Hematopoietic multipotent progenitor cell treated with erythropoietin and hydrocortisone succinate and interleukin-3 and kit ligand, for 6 days (in vitro differentiated cells): ENCODE measurements at places on chromosomes 11 and 22.
A peak's percentile ranks its signal among the peaks of the same experiment; 100 is the strongest.

DNA sequence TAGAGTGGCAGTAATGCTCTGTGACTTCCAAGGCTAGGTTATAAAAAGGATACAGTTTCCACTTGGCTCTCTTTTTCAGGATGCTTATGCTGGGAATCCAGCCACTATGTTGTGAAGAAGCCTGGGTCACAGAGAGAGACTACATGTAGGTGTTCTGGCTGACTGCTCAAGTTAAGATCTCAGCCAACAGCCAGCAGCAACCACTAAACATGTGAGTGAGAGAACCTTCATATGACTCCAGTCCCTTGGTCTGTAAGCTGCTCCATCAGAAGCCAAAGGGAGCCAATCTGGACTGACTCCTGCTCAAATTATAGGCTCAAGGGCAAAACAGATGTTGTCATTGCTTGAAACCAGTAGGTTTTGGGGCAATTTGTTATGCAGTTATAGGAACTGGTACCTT is 162.7 kb downstream of the MAML2 start:
- no peak for DNase-seq

DNA sequence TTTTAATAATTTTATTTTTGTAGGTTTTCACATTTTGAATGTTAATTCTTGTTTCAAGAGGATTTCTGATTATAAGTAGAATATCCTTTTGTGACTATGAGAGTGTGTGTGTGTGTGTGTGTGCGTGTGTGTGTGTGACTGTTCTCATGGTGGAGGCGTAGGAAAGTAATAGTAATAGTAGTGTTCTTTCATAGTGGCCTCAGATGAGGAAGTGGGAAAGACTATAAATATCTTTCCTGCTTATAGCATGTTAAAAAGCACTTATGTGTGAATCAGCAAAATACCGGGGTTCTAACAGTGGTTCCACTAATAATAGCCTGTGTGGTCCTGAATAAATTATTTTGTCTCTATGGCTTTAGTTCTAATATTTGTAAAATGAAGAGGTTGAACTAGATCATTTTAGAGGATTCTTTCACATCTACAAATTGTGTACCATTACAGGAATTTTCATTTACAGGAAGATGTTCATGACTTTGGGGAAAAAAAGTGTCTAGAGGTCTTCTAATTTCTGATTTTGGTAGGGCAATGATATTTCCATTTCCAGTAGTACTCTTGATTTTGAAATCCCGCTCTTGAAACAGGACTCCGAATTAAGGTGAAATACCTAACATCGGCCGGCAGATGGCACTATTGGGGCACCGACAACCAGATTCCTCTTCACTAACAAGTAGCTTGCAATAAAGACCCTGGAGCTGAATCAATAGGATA is 29.9 kb upstream of the OR10G7 start:
- DNase-seq = peak; percentile 81

GRCh38 chr11:64259533-64260067 is 8.3 kb downstream of the PLCB3 start:
- no peak for DNase-seq

GRCh38 chr22:35409783-35410662 is 10.1 kb downstream of the MCM5 start:
- peak; percentile 66 for DNase-seq

DNA sequence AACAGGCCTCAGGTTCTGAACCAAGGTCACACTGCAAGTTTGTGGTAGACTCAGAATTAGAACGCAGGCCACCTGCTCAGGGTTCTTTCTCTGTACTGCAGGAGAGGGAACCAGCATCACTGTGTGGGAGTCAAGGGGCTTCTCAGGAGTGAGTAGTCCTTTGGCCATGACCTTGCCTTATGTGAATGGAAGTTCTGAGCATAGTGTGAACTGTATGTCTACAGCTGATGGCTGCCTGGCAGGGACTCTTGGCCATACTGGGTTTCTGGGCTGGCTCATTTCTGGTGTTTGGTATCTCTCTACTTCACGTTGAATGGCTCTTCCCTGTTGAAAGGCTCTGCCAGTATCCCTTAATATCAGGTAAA is 40.1 kb upstream of the TUB start:
- DNase-seq = no peak

DNA sequence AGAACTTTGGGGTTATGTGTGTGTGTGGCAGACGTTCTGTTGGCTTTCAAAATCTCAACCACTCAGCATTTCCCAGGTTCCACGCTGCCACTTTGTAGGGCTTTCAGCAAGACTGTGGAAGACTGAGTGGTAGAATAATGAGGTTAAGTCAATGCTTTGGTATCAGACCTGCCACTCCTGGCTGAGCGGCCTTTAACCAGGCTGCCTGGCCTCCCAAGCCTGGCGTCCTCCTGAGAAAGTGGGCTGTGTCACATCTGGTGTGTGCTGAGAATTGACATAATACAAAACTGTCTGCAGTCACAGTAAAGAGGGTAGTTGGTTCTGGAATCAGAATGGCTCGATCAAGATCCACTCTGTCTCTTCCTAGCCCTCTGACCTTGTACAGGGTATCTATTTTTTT is 126.5 kb downstream of the DBX1 start:
- no peak for DNase-seq

DNA sequence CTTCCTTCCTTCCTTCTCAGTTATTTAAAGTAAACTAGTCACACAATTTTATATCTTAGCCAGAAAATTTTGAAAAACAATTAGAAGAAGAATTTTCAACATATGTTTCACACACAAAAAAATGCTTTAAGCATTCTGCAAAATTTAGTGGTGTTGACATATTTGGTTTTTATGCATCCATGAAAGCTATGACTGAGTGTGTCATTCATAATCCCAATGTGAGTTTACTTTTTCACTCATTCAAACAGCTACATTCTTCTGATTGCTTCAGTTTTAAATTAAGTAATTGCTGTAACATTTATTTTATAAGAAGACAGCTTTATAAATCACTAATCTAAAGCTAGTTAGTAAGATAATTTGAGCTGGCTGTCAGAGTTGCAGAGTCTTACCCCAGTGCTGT is 453.5 kb downstream of the LRRC4C start:
- DNase-seq = no peak

DNA sequence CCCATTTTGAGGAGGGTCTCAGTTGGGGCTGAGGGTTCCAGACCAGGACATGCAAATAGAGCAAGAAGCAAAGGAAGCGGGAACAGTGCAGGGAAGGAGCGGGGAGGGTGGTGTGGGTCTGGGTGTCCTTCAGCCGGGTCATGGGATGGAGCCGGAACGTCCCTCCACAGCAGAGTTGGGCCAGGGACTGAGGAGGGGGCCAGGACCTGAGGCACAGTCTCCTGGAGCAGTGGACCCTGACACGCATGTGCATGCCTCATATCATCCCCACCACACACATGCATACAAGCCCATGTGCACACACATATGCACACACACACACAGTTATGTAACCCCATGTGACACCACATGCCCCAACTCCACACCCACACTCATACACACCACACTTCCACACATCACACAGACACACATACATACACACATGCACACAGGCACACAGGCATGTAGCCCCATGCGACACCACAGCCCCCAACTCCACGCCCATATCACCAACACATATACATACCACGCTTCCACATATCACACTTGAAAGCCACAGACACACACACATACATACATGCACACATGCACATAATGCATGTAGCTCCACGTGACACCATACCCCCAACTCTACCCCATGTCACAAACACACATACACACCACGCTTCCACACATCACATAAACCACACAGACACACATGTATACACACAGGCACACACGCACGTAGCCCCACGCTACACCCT is 1026.6 kb downstream of the BRD1 start:
- DNase-seq = no peak

GRCh38 chr11:94671553-94672366 is 96.4 kb upstream of the AMOTL1 start:
- DNase-seq = no peak

DNA sequence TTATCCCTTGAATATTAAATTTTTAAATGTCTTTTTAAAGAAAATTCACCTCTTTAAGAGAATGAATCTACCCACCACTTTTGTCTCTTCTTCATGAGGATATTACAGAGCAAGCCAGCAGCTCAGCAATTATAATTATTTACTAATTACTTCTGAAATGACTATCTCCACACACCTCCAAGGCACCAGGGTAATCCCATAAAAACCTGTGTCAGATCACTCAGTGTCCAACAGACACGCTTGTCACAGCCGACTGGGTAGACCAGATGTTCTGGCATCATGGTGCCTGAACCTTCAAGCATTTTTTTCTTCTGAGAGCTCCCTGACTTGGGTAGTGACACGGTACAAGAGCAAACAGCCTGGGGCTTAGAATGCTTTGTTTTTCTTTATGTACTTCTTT is 61.4 kb downstream of the EFCAB6 start:
- DNase-seq = no peak

DNA sequence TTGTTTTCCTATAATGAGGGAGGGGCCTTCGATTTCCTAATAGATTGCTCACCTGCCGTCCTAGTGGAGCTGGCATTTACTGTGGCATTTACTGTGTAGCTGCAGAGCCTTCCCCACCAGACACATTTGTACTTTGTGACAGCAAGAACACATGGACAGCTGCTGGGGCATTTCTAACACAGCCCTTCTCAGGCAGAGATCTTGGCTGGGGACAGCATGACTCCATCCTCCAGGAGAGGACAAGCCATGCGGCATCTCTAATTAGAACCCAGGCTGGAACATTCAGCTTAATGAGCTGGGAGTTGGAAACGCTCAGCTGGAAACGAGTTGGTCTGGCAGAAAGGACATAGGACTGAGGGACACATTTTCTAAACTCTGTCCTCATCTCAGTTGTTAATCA is 887.5 kb downstream of the NTM start:
- no peak for DNase-seq

DNA sequence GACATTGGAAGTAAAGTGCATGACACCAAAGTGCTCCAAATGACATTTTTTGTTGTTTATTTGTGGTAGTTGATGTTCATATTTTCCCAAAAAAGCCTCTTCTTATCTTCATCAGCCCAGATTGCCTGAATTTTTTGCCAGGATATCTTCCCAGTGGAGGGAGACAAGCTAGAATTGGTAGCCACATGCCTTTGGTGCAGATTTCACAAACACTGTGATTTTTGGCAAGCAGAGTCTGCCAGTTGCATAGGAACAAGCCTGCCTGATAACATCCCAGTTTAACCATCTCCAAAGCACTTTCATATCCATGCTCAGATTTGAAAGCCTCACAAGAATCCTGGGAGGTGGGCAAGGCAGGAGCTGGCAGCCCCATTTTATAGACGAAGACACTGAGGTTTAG is 102.3 kb upstream of the SYT13 start:
- DNase-seq = no peak

DNA sequence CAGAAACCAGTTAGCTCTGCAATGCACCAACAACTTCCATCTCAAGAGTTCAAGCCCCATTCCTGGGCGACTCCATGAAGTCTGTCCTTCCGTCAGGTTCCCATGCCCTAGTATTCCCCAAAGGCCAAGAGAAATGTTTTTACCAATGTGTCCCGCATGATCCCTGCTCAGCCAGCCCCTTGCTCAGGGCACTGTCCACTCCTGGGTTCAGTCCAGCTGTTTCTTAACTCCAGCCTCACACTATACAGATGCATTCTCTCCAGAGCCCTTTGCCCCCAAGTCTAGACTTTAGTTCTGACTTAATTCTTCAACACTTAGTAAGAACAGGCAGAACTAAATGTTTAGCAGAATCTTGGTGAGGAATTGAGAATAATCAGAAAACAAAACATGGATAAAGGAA is 497.5 kb downstream of the SOX6 start:
- no peak for DNase-seq

GRCh38 chr22:38067761-38068360 is 10.7 kb downstream of the PICK1 start:
- no peak for DNase-seq

DNA sequence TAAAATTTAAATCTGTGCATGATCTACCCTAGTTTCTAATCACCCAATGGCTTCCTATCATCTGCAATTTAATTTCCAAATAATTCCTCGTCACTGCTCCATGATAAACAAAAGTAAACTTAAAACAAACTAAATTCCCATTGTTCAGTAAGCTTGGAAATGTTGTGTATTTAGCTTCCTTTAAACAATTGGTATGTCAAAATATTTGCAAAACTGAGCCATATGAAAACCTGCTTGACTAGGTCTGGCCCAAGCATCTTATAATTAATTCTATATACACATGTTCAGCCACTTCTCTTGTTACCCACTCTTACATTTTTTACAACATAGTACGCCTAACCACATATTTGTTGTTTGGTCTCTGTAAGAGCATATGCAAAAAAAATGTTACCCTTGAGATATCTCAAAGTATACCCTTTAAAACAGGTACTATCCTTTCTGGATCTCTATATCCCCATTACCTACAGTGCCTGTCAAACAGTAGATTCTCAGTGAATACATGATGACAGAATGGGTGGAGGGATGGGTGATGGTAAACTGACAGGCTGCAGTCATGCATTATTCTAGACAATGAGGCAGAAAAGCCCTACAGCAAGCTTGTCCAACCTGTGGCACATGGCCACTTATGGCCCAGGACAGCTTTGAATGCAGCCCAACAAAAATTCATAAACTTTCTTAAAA is 1277.9 kb upstream of the TENM4 start:
- no peak for DNase-seq

GRCh38 chr11:118530683-118531596 is at the start of gene TMEM25:
Gene TMEM25 (plus strand): TSS chr11:118531192. CDS start chr11:118531802, 610 bp downstream.
- peak; percentile 50 for DNase-seq

DNA sequence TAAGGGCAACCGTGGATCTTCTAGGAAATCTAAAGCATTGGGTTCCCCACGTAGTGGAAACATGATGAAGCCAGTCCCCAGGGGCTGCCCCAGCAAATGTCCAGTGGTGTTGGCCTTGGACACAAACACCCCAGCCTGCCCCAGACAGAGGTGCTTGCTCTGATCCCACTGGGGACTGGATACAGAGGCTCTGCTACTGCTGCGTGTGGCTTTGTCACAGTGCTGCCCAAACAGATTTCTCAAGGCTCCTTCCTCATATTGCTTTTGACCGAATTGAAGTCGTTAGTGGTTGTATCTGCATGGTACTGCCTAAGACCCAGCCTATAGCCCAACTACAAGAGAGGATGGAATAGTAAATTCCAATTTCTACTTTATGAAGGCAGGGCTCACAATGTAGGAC is 40.1 kb upstream of the CD44 start:
- no peak for DNase-seq

- peak; percentile 81 for DNase-seq
Measured at GRCh38 chr22:49934891-49935557, 16.6 kb downstream of the CRELD2 start.

DNA sequence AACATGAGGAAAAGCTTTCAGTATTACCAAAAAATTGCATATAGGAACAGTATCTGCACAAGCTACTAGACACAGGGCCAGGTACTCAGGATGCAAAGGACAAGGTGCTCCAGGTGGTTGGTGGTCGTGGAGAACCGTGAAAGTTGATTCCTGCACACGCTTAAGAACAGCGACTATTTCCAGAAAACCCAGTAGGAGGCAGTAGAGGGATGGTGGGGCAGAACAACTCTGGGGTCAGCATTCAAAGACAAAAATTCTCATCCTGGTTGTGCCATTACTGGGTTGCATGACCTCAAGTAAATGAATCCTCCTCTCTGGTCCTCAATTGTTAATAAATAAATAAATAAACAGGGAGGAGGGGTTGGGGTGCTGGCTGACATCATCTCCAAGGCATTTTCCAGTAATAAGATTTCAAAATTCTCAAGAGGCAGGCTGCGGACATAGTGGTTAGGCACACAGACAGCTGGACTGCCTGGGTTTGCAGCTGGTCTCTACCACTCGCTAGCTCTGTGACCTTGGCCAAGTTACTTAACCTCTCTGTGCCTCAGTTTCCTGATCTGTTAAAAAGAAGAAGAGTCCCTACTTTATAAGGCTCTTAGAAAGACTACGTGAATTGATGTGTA is 89.6 kb downstream of the ISX start:
- DNase-seq = peak; percentile 8
